ENCODE measurements at places on chromosomes 4 and X.

DNA sequence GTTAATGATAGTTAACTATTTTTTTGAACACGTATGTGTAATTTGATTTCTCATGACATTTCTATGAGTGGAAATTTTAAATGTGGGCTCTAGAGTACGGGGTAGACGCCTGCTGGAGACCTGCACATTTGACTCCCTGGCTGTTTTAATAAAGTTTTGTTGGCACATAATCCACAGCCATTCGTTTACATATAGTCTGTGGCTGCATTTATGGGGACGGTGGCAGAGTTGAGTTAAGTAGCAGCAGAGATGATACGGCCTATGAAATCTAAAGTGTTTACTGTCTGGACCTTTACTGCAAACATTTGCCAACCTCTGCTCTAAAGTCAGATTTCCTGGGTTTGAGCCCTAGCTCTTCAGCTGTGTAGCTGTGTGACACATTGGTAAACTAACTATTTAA is 118.8 kb downstream of the CHRNA9 start:
- peak; percentile 13 for DNase-seq

DNA sequence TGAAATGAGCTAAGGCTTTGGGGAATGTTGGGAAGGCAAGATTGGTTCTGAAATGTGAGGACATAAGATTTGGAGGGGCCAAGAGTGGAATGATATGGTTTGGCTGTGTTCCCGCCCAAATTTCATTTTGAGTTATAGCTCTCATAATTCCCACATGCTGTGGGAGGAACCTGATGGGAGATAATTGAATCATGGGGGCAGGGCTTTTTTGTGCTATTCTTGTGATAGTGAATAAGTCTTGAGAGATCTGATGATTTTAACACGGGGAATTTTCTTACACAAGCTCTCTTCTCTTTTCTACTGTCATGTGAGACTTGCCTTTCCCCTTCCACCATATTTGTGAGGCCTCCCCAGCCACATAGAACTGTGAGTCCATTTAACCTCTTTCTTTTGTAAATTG is 157.6 kb upstream of the C1QTNF7 start:
- DNase-seq: no peak

GRCh38 chr4:25773358-25773757 is 89.4 kb downstream of the SEL1L3 start:
- DNase-seq: no peak

DNA sequence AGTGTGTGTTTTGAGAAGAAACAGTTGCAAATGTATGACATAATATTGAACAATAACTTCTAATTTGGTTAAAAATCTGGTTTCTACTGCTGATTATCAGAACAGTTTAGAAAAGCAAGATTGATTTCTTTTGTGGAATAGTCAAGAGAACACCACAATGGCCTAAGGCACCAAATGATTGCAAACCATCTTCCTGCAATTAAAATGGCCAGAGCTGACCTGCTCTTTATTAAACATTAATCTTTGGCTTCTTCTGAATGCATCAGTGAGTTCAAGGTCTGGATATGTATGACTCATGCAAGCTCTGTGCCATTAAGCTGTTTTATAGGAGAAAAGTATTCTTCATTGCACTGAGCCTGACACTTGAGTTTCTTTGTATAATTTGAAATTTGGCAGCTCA is 107.8 kb upstream of the PDHA2 start:
- no peak for DNase-seq

- no peak for DNase-seq
Observed at GRCh38 chr4:94455081-94455480, 3.3 kb downstream of the PDLIM5 start.

- no peak for DNase-seq
Observed at GRCh38 chrX:12751887-12752286, 39.3 kb upstream of the PRPS2 start.

DNA sequence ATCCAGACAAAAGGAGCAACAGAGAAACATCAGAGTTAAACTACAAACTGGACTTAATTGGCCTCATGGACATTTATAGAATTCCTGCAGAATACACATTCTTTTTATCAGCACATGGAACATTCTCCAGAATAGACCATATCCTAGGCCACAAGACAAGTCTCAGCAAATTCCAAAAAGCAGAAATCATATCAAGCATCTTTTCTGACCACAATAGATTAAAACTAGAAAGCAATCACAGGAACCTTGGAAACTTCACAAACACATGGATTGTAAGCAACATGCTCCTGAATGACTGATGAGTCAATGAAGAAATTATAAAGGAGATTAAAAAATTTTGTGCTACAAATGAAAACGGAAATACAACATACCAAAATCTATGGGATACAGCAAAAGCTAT is 526.7 kb downstream of the PCDH7 start:
- DNase-seq: no peak

GRCh38 chrX:1592470-1593142 is 1.2 kb downstream of the AKAP17A start:
- DNase-seq: no peak

- DNase-seq: no peak
Observed at GRCh38 chrX:126551306-126551705, 1.3 kb downstream of the DCAF12L1 start.

- peak; percentile 16 for DNase-seq
Observed at GRCh38 chrX:150200820-150201287, 162.3 kb upstream of the MAMLD1 start.

DNA sequence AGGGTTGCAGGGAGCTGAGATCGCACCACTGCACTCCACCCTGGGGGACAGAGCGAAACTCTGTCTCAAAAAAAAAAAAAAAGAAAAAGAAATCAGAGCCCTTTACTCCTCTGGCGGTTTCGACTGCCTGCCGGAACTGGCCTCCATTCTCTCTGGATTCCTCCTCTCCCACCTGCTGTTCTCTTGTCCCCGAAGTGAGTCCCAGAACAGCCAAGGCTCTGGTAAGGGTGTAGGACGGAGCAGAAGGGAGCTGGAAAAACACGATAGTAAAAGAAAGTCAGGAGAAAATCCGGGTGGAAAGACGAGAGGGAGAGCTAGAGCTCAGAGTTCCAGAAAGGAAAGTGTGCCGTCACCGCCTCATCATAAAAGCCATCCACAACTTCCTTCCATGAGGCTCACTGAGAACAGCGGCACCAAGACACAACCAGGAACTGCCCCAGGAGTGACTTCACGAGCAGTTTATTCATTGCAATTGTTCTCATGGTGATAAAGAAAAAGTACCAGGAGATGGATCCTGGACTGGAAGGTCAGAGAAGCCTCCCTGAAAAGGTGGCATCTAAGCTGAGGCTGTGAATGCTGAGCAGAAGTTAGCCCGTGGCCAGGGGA is 12.3 kb downstream of the TLR3 start:
- no peak for DNase-seq

DNA sequence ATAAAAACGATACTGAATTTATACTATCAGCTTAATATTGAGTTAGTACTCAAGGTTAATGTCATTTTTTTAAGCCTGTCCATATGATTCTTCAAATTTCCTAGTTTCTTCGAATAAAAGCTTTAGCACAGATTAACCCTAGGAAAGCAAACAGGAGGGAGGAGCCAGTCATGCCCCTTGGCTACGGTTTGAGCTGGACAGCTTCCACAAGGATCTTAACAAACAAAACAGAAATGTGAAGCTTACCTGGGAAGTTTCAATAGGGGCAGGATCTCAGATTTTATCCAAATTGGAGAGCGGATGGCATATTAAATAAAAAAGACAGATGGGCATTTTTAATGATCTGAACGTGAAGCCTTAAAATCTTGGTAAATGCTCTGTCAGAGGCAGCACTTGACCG is 2.3 kb downstream of the NWD2 start:
- DNase-seq: peak; percentile 48

DNA sequence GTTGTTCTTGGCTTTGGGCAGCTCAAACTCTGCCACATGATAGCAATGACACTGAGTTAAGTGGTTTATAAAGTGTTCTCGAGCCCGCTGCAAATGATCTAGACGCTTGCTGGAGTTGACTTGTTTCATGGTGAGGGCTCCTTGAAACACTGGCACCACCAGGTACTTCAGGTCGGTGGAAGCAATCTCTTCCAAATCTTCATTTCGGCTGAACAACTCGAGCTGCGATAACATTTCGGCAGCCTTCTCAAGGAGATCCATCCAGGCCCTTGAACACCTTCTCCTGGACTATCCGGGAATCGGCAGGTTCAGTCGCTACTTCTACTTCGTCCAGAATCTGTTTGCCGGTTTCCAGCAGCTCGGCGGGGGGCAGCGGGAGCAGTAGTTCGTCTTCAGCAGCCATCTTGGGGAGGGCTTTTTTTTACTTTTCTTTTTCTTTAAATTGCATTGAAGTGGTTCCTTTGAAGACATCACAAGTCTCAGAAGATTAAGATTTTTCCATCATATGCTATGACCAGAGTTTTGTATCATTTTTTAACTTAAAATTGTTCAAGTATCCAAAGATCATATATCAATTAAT is 28.0 kb downstream of the HNRNPDL start:
- DNase-seq: peak; percentile 86

DNA sequence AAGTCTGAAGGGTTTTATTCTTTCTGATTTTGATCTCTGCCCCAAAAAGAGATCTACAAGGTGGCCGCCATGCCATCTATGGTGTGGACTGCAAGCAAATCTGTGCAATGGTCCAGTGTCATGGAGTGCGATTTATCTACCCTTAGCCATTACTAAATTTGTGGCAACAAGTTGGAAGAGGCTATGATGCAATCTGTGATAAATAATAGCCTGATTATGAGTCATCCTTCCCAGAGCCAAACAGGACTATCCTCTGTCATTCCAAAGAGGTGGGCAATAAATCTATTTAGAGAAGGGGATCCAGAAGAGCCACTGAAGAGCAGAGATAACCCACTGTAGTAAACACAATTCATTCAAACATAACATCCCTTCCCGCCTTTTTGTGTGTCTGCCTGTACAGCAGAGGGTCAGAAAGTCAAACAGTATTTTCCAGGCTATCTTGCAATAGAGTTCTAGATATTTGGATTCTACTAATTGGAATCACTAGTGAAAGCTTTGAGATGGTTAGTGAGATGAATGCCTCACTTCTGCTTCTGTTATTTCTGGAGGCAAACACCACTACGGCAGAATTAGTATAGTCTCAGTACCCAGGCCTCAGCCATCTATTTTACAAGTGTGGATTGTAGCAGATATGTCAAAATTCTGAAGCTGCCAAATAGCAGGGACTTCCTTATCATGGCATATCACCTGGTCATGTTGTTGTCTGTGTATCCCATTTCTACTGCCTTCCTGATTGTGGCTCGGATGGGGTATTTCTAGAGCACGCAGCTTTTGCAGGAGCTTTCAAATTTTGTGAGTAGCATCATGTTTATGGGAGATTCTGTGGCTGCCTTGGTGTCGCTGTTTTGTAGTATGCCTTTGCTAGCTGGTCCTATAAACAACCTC is 192.0 kb downstream of the SMIM20 start:
- DNase-seq: no peak

DNA sequence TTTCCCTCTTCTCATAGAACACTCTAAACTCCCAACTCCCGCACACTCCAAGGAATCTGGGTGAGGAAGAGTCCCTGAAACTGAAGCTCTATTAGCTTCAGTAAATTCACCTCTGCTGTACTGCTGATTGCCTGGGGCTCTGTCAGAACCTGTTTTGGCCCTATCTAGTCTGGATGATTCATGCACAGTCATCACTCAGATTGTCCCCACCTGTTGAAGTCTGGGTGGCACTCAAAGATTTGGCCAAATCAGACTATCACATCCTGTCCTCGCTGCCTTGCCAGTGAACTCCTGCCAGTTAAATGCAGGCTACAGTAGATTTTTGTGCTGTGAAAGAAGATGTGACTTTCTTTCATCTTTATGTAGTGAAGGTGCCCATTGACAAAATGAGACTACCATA is 63.5 kb upstream of the EMCN start:
- DNase-seq: no peak

GRCh38 chrX:38817004-38817703 is 15.9 kb downstream of the MID1IP1 start:
- DNase-seq: no peak

Measured in NCI-H1417 (cell line).